IMR-90 (cell line): ENCODE measurements at places on chromosomes 13 and 19. TPM values are rescaled to one million over a fixed set of nuclear protein-coding genes. Genes with fewer than 3 reads are reported as not detected.

The ADGRL1 gene
- 0.72 and 1.4 TPM in 2 replicates for total RNA-seq

The ARHGAP45 gene
- 0.83 and 1.3 TPM in 2 replicates for total RNA-seq

The PSMD8 gene
- 502 and 644 TPM in 2 replicates for total RNA-seq

- DNase-seq = peak; percentile 13
- H3K4me3 ChIP-seq = no peak overlapping the region
- H3K4me1 ChIP-seq = no peaks in the 10 kb centered on the region
- no peak overlapping the region for H3K27ac ChIP-seq
- no peaks in the 10 kb centered on the region for H3K27me3 ChIP-seq
Observed at GRCh38 chr13:96958286-96958891, 35.9 kb downstream of the OXGR1 start.

- H3K36me3 ChIP-seq = no peaks in the 10 kb centered on the region
- DNase-seq = no peak
- no peaks in the 10 kb centered on the region for H3K4me1 ChIP-seq
- H3K27me3 ChIP-seq = no peaks in the 10 kb centered on the region
Observed at GRCh38 chr19:20444202-20444885, 121.2 kb downstream of the ZNF737 start.

GRCh38 chr19:55319785-55320184, 5.4 kb downstream of the TMEM150B start:
- peaks cover 18% of the 10 kb centered on the region for H3K27me3 ChIP-seq
- peak; percentile 28 for DNase-seq
- no peak overlapping the region for H3K27ac ChIP-seq
- no peaks in the 10 kb centered on the region for H3K36me3 ChIP-seq
- no peaks in the 10 kb centered on the region; the same call in 1 of the 2 replicates for H3K4me1 ChIP-seq
- H3K4me3 ChIP-seq = 0 out of 2 replicates have a peak overlapping the region, but pooled peaks have one; percentile 14

DNA sequence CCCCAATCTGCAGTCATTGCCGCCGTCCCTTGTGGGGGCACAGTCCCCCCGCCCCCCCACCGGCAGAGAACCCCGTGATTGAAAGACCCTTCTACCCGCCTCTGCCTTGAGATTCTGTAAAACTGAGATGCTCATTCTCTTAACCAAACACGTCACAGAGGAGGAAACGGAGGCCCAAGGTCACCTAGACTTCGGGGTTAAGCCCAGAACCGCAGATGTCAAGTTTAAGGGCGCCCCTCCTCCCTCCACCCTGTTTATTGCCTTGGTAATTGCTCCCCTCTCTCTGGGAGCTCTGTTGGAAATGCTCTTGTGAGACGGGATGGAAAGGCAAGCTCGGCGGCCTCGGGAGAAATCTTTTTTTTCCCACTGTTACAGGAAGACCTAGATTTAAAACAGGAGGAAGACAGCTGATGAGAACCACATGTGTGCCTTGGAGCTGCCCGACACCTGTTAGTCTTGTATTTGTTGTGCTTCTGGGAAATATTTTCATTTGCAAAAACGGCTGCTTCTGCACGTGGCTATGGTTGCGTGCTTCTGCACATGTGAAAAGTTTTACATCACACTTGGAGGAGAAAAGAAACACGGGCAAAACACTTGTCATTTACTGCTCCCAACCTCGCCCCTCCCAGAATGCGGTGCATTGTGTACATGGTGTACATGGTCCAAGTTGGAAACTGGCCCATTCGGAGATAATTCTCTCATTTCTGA, 1.1 kb upstream of the MED26 start:
- H3K27ac ChIP-seq = peak overlapping the region; percentile 90
- peak overlapping the region; percentile 95 for H3K4me3 ChIP-seq
- H3K4me1 ChIP-seq = 0 out of 2 replicates have a peak, but pooled peaks cover 2% of the 10 kb centered on the region
- DNase-seq = peak; percentile 72
